Activated CD4-positive, CD25-positive, alpha-beta regulatory T cell treated with anti-CD3 and anti-CD28 coated beads, Interleukin-2, amount 50 U/mL, for 72 hours (primary cell): ENCODE measurements at places on chromosomes 2 and 18.

GRCh38 chr2:205367331-205367935, 314.9 kb upstream of the NRP2 start:
- no peak for DNase-seq

DNA sequence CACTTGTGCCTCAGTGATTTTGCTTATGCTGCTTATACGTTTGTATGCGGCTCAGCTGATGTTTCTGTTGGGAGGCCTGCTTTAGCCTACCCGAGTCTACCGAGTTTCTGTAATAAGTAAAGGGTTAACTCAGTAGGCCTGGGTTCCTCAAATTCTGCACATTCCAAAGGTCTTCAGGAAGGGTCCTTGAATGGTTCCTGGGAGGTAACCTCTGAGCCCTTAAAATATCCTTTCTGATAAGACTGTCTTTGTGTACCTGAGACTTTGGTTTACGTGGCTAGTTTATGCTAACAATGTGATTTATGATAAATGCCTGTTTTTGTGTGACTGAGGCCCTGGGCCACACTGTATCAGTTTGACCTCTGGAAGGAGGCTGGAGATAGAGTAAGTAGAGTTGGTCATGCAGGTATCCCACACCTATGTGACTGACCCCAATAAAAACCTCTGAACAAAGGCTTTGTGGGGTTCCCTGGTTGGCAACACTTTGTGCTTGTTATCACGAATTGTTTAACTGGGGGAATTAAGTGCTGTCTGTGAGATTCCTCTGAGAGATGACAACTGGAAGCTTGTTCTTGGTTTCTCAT, 18.9 kb upstream of the PNPT1 start:
- DNase-seq = no peak

DNA sequence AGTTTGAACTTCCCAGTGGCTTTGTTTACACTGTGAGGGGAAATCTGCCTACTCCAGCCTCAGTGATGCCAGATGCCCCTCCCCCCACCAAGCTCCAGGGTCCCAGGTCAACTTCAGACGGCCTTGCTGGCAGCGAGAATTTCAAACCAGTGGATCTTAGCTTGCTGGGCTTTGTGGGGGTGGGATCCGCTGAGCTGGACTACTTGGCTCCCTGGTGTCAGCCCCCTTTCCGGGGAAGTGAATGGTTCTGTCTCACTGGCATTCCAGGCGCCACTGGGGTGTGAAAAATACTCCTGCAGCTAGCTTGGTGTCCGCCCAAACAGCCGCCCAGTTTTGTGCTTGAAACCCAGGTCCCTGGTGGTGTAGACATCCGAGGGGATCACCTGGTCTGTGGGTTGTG, 70.0 kb upstream of the NEUROD1 start:
- DNase-seq = no peak

DNA sequence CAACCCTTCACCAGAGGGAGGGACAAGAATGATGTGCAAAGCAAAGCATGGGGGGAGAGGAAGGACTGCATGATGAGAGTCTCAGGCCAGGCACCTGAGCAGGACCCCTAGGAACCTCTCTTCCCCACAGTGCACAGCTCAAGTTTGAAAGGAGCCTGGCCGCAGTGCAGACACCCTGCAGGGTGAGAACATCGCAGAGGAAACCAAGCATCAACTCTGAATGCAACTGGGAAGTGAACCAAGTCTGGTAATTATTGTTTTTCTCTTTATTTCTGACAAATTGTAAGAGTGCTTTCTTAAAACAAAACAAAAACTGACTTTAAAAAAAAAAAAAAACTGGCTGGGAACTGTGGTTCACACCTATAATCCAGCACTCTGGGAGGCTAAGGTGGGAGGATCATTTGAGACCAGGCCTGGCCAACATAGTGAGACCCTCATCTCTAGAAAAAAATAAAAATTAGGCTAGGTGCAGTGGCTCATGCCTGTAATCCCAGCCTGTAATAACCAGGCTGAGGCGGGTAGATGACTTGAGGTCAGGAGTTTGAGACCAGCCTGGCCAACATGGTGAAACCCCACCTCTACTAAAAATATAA, 15.3 kb downstream of the NPC1 start:
- DNase-seq = no peak

- no peak for DNase-seq
These were observed 24.1 kb upstream of the RABL2A start for GRCh38 chr2:113602869-113603466.

DNA sequence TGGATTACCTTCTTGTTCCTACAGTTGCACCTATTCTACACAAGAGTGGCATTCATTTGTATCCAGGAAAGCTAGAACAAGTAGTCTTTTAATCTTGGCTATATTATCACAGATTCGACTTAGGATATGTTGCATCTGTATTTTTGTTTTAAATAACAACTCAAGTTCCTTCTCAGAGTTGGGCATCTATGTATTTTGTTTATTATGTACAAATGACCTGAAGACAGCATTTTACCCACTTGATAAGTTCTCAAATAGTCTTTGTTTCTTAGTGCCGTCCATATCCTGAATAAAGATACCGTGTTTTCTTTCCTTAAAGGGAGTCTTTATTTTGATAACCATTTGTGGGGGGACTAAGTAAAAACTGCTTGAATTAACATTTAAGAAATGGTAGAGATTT, 2.9 kb downstream of the ITPRID2 start:
- DNase-seq = no peak

DNA sequence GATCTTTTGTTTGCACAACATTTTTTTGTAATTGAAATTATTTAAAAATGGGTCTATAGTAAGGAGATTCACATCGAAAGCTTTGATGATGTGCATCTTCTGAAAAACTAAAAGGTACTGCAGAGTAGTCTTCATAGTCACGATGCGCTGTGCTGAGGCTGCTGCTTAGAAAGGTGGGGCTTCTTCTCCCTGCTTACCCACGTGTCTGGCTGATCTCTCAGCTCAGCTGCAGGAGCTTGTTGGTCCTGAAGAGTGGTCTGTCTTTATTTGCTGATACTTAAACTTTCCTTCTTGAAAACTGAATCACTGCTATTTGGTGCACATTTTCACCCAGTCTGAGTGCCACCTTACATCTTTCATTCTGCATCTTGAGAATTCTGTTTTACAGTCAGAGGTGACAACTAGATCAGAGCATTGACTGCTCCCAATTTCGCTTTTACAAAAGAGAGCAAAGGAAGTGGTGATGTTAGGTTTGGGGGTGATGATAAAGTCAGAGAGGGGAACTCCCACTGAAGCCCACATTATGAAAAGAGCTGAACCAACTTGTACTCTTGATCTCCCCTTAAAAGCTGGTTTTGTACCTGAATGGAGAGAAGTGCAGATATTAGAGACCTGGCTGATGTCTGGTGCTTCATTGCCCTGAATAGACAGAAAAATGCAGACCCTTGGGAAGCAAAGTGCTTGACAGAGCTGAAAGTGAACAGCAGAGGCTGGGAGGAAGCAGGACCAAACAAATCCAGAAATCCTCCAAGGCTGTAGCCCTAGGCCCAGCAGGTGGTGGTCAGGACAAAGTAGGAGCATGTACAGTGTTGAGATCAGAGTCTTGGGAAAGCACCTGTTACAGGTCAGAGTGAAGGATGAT, 984.5 kb downstream of the TSN start:
- no peak for DNase-seq

DNA sequence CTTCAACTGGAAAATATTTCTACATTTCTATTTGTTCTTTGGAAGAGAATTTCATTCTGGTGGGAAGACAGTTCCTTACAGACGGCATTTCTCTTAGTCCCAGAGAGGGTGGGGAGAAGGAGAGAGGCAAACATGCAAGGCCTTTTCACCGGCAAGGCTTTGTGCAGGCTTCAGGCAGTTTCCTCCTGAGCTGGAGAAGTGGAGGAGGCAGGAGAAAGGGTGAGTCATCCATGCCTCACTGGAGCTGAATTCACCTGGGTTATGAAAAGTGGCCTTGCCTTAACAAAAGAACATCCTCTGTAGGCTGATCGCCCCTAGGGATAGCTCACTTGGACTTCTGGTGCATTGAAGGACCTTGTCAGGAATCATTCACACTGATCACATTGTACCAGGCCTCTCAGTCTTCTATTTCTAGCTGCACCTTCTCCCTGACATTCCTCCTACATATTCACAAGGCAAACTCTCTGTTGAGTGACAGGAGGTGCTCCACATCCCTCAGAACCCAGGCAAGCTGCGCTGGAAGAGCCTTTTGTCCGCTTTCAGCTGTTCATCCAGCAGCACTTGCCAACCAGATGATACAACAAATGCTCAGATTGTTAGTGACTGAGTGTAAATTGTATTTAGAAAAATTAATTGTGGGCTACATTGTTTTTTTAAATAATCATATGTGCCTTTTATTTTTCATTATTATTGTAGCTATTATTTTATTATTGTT, 796.1 kb downstream of the DCDC2C start:
- no peak for DNase-seq

- DNase-seq = peak; percentile 66
These were observed 73.0 kb downstream of the TEX51 start for GRCh38 chr2:126971481-126972278.

DNA sequence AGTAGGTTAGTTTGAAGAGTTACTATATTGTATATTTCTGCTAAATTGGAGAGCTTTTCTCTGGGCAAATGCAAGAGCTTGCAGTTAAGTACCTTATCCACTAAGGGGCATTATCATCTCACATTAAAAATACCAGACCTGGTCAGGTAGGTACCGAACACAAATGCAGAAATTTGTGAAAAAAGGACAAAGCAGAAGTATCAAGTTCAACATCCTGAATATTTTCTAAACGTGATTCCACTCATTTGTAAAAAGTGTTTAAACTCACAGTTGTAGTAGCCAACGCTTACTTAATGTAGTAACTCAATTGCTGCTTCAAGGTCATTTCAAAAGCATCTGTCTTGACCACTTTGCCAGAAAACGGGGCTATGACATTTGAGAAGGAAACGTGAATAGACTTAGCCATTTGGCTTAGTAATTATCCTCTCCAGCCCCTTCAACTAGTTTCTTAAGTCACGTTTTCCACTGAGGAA, 52.1 kb downstream of the CYRIA start:
- DNase-seq = no peak

DNA sequence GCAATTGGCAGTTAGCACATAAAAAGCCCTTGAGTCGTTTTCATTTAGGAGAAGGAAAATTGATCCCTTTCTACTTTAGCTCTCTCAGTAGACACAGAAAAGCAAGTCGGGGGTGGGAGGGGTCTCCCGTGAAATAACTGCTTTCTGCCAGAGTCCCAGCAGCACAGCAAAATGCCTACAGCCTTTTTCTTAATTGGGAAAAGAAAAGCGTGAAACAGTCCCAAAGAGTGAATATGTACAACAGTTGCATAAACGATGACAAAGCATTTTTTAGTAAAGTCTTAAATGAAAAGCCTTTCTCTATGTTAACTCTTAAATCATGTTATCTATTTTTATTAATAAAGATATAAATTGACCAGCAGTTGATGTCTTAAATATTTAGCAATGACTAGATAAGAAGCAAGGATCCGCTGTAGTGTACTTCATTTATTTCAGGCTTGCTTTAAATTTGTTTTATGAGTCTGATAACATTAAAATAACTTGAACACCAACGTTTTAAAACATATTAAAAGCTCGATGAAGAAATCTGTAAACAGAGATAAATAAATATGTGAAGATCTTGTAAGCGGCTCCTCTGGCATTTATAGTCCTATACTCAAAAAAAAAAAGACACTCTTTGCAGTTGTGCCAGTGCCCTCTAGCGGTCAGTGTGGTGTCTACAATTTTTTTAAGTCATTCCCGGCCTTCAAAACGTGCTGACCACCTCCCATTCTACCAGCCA, 42.3 kb upstream of the ATIC start:
- DNase-seq = peak; percentile 50

GRCh38 chr2:101734505-101735165, 37.1 kb downstream of the MAP4K4 start:
- DNase-seq = no peak

- DNase-seq = no peak
These were observed 296.3 kb downstream of the DYSF start for GRCh38 chr2:71749671-71750101.
